HepG2 (cell line): ENCODE measurements at places on chromosomes 1 and 21.
A peak's percentile ranks its signal among the peaks of the same experiment; 100 is the strongest.

DNA sequence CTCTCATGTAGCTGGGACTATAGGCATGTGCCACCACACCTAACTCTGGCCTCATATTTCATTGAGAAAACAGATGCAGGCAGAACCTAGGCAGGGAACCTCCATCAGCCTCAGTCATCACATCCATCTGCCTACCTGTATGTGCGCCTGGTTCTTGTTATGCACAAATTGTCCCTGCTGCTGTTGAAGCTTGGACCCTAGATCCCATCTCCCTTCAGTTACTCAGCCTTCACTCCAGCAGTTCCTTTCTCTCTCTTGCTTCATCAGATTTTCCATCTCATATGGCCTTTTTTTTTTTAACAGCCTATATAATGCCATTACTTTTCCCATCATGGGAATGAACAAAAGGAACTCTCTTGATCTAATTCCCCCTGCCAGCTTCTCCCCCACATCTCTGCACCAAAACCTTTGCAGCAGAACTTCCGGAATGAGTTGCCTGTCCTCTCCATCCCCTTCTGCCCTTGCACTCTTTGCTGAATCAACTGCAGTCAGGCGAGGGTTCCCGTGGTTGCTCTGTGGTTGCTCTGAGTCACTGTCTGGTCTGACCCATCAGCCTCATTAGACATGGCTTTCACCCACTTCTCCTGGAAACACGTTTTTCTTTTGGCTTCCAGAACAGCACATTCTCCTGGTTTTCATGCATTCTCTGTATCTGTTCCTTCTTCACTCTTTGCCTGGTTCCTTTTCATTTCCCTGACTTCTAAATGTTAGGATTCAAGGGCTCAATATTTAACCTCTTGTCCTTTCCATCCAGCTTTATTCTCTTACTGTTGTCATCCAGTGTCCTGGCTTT is 41.5 kb downstream of the UBE4B start:
- DNase-seq: no peak

GRCh38 chr1:187074445-187075048 is 245.8 kb downstream of the PLA2G4A start:
- DNase-seq: no peak

GRCh38 chr1:184010788-184011187 is 26.7 kb downstream of the COLGALT2 start:
- no peak for DNase-seq

DNA sequence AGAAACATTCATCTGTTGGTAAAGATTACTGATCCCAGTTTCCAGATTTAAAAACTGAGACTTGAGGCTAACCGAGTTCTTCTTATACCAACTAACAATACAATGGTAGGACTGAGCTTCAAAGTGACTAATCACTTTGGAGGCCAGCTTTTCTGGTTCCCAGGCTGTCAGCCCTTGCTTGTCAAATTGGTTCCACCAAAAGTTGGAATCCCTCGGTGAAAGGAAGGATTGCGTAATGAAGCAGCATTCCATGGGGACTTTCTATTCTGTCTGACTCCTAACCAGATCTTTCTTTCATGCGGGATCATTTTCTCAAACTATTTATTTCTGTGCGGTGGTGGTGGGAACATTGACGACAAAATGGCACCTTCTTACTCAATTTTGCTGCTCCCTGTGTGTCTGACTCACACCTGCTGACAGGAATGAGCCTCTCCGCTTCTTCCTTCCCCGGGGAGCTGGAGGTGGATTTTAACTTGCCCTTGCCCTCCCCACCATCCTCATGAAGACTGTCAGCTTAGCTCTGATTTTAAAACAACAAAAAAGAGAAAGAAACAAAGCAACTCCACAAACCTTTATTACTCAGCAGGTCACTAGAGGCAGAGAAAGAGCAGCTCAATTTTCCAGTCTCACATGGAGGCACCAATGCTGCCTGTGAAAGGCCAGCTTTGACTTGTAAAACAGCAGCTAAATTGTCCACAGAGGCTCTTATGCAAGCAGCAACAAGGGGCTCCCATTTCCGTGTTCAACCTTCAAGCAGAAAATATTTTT is 32.9 kb upstream of the RASAL2 start:
- DNase-seq: peak; percentile 43

DNA sequence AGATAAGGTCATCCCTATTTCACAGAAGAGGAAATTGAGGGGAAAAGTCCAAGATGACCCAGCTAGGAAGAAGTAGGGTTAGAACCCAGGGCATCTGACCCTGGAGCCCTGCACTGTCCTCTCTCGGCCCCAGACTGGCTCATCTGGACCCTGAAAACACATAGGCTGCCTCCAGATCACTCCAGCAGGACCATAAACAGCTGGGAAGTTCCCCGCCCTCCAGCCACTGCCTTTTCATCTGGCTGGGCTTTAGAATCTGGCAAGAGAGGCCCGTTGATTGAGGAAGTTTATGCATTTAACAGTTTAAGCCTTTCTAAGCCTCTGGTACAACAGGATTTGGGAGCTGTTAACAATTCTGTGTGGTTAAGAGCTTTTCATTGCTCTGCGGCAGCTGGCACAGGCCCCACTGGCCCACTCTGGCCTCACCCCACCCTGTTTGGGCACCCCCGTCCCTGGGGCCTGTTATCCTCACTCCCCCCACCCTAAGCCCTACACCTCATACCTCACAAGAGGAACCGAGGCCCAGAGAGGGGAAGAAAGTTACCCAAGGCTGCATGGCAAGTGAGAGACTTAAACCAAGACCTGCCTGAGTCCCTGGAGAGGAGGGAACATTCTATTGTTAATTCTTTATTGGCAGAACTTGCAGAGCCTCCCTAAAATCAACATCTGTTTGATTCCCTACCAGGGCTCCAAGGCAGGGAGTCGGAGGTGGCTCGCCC is 84.2 kb downstream of the EPHB2 start:
- DNase-seq: no peak

DNA sequence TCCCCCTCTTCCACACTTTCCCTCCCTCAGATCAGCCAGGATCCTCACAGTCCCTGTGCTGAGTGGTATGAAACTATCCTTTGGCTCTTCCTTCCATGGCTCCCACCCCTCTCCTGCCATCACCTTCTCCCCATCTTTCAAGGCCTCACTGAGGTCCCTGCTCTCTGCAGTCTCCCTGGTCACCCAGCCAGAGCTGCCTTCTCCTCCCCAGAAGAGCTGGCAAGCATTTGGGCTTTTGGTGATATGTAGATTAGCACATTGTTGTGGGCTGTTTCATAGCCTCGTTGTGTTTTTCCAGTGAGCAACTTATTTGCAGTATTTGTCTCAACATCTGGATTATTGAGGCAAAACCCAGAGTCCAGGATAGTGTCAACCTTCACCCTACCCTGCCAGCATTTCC is 2.2 kb downstream of the CSF1 start:
- no peak for DNase-seq

- DNase-seq: no peak
Observed at GRCh38 chr1:118948846-118949245, 39.3 kb downstream of the TBX15 start.

DNA sequence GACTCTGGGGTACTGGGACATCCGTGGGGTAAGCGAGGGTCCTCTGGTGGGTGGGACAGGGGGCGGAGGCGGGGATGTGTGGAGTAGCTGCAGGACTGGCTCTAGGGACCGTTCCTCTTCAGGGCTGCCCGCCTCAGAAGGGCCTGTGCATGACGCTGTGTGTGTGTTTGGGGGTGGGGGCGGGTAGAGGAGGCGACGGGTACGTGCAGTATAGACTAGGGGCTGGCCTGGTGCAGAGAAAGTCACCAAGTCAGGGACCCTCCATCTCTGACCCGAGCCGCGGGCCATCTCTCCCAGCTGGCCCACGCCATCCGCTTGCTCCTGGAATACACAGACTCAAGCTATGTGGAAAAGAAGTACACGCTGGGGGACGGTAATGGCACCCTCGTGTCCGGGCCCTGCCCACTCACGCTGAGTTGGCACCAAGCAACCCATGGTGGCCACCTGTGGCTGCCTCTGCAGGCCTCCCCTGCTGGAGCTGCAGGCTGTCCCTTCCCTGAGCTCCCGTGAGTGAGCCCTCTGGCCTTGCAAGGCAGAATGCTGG is 342 bp downstream of the GSTM5 start:
- DNase-seq: no peak

DNA sequence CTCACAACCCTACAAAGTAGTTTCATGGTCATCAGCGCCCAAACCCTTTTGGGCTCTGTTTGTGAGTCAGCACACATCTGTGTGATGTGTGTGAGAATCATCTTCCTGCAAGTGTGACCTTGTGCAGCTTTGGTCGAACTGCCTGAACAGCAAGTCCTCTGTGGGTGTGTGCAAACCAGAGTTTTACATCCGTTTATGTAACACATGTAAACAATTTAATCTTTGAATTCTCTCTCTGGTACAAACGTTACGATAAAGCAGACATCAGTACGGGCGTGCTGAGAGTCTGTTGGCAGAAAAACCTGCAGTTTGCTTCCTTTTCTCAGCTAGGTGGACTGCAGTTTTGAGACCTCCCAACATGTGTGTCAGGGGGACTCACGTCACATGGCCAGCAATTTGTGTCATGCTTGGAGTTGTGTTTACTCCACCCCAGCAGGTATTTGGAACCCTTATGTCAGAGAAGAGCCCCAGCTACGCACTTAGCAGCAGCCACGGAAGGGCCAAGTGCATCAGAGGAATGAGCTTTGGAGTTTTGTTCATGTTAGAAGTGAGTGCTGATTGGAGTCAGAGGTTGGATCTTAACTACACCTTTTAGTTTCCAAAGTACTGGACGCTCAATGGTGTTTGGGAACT is 230.8 kb downstream of the PAPPA2 start:
- DNase-seq: no peak

DNA sequence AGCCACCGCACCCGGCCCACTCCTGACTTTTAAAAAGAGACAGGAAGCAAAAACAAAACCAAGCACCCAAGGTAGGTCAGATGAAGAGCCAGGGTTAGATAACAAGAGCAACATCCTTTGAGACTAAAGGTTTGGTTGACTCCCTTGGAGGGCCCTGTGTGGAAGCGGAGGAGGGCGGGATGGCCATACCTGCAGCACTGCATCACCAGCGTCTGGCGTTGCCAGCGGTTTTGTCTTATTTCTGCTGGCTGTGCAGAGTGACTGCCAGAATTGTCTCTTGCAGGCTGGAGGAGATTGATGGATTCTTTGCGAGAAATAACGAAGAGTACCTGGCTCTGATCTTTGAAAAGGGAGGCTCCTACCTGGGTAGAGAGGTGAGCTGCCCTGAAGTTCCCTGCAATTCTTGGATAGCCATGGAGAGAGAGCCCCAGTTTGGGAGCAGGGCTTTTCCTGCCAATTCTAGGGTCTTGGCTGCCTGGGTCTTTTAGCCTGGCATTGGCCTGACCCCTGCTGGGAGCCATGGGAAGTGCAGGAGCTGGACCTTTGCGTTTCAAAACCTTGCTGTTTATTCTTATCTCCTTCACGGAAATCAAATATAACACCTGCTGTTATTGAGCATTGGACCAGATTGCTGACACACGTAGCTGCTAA is 24.0 kb downstream of the QSOX1 start:
- peak; percentile 25 for DNase-seq

DNA sequence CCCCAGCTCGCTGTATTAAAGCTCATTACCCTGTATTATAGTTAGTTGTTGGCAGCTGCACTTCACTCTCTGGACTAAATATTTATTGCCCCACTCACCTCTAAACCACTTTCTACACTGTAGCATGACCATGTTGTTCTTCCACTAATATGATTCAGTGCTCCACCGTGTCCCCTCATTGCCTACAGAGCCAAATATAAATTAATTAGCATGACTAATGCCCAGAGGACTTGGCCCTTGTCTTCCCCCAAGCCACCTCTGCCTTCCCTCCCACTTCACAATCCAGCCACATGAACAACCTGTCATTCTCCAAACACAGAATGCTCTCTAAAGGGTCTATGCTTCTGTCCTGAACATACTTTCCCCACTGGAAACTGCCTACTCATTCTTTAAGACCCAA is 276.5 kb downstream of the PLPP3 start:
- DNase-seq: no peak

DNA sequence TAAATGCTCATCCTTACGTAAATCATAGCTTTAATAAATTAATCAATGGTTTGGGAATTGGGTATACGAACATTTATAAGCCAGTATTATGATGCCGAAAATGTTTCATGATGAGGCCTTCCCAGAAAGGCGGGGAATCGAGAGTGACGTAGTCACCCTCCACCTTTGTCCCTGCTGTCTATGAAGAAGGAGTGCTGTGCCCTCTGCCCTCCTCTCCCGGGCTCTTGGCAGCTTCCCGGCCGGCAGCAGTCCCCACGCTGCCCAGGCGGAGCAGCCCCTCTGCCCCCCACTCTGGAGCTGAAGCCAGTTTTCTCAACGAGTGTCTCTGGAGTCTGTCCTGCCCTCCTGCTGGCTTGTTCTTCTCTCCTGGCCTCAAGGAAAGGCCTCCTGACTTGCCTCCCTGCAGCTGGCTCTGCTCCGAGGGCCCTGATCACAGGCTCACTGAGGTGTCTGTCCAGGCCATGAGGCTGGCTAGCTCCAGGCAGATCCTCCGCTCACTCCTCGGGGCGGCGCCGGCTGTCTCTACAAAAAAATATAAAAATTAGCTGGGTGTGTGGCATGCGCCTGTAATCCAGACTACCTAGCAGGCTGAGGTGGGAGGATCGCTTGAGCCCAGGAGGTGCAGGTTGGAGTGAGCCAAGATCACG is 150.7 kb upstream of the COL6A1 start:
- no peak for DNase-seq

- DNase-seq: no peak
Observed at GRCh38 chr21:35084869-35085268, 35.8 kb upstream of the RUNX1 start.

DNA sequence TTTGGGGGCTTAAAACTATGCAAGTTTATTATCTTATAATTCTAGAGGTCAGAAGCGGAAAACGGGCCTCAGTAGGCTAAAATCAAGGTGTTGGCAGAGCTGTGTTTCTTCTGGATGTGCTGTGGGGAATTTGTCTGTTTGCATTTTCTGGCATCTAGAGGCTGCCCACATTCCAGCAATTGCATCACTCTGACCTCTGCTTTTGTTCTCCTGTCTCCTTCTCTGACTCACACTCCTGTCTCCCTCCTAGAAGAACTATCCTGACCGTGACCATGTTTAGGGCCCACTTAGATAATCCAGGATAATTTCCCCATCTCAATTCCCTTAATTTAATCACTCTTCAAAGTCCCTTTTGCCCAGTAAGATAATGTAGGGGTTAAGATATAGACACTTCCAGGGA is 127.4 kb upstream of the DEPDC1 start:
- no peak for DNase-seq

- no peak for DNase-seq
Observed at GRCh38 chr1:155191904-155192303, 15.8 kb downstream of the THBS3 start.
